ENCODE measurements at places on chromosomes 7 and 10.

DNA sequence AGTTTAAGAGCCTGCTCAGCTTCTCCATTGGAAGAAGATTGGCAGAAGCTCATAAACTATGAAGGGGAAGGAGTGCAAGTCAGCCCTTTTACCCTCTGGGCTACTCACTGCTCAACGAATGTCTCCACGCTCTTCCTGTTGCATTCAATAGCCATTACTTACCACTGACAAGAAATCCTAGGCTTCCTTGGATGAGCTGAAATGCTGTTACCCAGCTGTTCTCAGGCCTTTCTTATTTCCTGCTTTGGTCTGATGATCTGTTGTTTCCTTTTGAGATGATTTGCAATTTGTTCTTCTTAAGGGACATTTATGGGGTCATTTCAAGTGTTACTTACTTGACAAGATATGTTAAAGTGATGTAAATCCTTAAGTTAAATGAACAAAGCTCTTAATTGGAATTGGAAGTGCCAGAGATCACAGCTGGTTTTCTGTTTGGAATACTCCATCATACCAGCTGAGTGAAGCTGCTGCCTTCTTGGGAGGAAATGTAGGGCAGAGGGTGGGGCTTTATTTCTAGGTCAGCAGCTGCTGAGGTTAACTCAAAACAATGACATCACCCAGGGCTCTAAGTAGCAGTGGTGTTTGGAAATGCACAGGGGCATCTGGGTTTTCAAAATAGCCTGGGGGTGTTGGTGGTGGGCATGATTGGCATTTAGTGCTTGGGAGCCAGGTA, 170.0 kb downstream of the PRKCQ start:
- peak; percentile 62 for DNase-seq

GRCh38 chr7:97601931-97602457, 129.9 kb upstream of the TAC1 start:
- DNase-seq, result no peak

DNA sequence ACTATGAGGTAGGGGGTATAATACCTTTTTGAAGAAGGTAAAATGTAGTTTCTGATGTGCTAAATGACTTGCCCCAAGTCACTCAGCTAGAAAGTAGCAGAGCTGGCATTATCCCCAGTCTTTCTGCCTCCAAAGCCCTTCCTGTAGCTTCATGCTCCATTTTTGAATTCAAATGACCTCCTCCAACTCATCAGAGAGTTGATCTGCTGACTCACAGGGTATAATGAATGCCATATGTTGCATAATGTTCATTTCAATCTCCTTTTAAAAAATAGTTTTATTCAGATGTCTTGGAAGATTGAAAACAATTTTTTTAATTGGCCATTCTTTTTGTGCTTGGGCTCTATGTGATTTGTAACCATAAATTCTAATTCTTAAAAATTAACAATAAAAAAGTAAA, 272.8 kb upstream of the IMMP2L start:
- DNase-seq, result peak; percentile 82

GRCh38 chr10:68272833-68273232, 40.9 kb upstream of the ATOH7 start:
- DNase-seq, result no peak

GRCh38 chr7:47337531-47337930, 244.4 kb downstream of the TNS3 start:
- no peak for DNase-seq

DNA sequence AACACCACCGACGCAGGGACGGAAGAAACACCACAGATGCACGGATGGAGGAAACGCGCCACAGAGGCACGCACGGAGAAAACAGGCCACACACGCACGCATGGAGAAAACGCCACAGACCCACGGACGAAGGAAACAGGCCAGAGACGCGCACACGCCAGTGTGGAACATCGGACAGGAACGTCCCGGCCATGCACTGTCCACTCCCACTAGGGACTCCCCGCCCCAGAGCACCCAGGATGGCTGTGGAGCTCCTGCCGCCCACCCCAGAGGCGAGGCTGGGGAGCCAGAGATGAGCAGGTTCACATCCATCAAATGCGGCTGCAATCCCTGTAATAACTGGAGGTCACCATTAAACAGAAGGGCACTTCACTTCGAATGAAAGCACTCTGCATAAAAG, 17.3 kb downstream of the DIP2C start:
- DNase-seq, result no peak

DNA sequence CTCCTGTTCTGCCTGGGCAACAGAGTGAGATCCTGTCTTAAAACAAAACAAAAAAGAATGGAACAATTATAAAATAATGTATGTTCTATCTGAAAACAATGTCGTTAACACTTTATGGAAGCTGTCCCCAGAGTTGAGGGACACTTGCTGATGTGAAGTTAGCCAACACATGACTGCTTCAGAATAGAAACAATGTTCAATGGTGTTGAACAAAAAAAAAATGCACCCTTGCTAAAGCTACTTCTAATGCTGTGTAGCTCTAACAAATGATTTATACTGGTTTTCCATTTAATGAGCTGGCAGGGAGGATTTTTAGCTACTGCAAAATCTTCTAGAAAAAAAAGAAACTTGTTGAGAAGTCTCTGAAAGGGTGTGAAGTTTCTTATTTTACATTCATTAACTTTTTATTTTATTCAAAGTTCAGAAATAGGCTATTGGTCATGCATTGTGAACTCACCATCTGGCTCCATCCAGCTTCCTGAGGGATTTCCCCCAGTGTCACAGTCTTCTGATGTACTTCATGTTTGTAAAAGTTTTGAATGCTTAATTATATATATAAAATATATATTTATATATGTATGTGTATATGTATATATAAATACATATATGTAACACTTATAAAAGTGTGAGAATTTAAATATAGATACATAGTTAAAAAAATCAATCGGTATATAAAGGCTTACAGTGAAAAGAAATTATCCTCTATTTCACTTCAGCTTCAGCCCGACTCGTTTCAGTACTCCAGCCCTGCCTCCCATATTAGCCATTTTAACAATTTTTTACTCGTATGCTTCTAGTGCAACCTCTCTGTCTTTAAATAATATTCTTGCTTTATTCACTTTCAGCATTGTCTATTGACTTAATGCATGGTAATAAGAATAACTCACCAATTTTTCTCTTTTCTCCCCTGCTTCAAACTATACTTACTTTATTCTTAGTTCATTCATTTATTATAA, 35.0 kb downstream of the HDAC9 start:
- no peak for DNase-seq

- DNase-seq, result peak; percentile 60
Measured at GRCh38 chr10:119575506-119575905, 21.3 kb downstream of the TIAL1 start.

GRCh38 chr10:24041034-24041433, 167.9 kb upstream of the KIAA1217 start:
- DNase-seq, result no peak

- DNase-seq, result no peak
Measured at GRCh38 chr7:47186316-47186715, 395.6 kb downstream of the TNS3 start.

DNA sequence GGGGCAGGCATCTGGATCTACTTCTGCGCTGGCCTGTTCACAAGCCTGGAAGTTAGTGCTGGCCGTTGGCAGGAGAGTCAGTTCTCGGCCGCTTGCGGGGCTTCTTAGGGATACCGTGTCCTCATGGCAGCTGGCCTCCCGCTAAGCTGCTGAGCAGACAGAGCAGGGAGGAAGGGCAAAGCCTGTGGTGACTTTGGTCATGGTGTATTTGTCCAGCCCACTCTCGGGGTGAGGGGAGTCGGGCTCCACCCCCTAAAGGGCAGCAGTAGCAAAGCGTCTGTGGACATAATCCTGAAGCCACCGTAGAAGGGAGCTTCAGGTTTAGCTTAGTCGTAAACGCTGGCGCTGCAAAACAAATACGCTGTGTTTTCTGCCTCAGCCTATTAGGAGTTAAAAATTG, 12.2 kb downstream of the UBE3C start:
- peak; percentile 40 for DNase-seq

DNA sequence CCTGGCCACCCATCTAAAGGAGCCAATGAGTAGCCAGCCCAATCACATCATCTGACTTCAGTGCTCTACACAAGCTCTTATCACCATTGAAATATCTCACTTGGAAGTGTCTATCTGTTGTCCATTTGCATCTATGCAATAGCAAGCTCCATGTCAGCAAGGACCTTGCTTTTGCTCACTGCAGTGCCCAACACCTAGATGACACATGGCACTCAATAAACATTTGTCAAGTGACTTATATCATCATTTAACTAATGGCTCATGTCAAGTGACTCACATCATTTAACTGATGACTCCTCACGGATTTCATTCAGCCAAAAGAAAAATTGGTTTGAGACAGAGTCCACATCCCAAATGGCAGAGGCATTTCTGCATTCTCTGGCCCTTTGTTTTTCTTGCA, 92.9 kb upstream of the ADAM12 start:
- DNase-seq, result no peak

DNA sequence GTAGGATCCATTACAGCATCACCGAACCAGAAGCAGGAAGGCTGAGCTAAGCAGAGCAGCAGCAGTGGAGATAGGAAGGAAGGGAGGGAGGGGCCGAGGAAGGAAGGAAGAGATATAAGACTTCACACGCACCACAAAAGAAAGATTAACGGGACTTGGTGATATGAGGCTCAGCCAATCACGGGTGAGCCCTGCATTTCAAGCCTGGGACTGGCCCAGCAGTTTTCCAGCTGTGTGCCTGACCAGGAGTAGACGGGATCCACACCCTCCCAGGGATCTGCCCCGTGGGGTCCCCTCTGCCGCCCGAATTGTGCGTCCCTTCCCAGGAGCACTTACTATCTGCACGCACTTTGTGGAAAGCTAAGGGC, 16.2 kb downstream of the ATG9B start:
- DNase-seq, result no peak

DNA sequence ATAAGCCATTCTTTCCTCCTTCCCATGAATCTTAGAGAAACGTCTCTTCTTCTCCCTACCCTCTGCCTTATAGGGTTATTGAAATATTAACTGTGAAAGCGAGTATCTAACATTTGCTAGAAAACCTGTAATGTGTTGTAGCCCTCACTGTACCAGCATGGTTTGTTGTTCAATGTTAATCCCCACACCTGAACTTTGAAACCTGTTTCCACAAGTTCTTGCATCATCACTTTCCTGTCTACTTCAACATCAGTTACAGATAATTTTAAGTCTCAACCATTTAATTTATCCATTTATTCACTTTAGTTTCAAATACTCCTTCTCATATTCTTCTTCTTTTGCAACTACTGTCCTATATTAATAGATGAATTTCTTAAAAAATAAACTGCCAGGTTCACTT, 148.2 kb downstream of the ETV1 start:
- no peak for DNase-seq

DNA sequence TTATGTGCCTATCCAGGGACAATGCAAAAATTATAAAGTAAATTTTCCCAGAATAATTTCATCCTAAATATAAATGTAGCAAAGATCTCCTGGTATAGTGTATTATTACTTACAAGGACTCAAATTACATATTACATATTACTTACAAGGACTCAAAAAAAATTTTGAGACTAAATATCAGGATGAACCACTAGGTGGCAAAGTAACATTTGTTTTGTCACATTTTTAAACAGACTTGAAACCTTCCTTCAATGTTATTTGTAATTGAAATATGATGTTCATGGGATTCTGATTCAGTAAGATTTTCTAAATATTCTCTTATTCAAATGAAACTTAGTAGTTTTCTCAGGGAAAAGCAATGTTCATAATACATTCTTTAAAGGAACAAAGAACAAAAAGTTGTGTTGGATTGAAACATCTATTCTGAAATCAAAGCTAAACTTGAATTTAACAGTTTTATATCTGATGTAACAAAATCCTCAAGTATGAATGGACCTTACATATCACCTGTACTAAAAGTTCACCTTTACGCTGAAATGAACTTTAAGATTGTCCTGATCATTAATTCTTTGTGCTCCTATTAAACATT, 74.3 kb upstream of the GNAI1 start:
- DNase-seq, result peak; percentile 21

DNA sequence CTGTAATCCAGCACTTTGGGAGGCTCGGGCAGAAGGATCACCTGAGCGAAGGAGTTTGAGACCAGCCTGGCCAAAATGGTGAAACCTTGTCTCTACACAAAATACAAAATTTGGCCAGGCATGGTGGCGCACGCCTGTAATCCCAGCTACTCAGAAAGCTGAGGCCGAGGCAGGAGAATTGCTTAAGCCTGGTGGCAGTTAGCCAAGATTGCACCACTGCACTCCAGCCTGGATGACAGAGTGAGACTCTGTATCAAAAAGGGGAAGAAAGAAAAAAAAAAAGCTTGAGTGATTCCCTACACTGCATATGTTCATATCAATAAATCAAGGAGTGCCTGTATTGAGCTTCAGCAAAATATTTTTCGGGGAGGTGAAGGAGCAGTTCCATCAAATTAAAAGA, 45.8 kb upstream of the SRRM3 start:
- DNase-seq, result no peak

GRCh38 chr7:66629222-66630062, 761 bp downstream of the KCTD7 start:
- no peak for DNase-seq

- DNase-seq, result no peak
Measured at GRCh38 chr7:6271694-6272440, 557 bp downstream of the CYTH3 start.

DNA sequence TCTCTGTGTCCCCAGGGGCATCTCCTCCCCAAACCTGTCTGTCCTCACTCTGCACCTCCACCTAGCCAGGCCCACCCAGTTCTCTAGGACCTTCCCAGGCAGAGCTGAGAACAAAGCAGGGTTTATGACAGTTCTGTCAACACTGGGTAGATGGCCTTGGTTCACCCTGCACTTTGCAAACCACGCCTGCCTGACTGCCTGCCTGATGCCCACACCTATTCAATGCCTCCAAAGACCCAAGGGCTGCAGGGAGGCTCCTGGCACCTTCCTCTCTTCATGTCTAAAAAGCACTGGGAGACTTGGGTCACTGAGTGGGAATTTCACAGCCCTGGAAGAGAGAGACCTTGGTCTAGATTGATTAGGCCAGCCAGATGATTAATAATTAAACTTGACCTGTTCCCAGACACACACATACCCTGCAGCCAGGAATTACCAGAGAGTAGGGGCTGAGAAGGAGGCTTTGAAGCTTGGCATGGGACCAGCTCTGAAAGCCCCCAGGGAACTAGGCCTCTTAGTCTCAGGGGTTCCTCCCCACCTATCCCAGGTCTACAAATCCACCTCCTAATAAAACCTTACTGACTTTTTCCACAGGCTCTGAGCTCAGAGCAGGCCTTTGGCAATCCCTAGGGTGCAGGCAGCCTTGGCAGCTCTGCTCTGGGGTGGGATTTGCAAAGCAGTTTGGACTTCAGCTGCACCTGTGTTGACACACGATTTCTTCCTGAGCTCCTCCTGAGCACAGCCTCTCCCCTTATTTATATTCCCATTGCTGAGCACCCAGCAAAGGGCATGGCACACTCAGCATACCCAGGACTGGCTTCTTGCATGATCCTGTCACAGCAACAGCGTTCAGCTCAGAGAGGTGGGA, 25.7 kb upstream of the PDCD4 start:
- DNase-seq, result no peak

GRCh38 chr10:57952741-57953140, 315.0 kb downstream of the IPMK start:
- DNase-seq, result peak; percentile 12

GRCh38 chr7:5528071-5528814, 104.6 kb upstream of the TNRC18 start:
- DNase-seq, result no peak
